ENCODE measurements at places on chromosomes 11 and 22.
A peak's percentile ranks its signal among the peaks of the same experiment; 100 is the strongest.

DNA sequence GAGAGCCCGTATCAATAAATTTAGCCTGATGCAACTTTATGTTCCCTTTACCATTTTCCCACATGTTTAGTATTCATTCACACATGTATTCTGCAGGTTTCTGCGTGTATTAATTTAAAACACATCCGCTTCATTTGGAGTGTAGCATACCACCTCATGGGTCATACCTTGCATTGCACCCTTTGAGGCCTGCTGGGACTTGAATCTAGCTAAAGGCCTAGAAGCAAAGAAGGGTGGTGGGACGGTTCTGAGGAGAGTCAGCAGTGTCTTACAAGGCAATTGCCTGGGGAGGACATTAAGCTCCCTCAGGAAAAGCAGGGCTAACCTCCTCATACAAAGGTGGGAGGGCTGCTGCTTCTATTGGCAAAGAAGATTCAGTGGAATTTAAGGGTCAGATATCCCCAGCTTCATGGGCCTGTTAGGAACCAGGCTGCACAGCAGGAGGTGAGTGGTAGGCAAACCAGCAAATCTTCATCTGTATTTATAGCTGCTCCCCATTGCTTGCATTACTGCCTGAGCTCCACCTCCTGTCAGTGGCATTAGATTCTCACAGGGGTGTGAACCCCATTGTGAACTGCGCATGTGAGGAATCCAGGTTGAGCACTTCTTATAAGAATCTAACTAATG is 15.9 kb upstream of the SNX19 start:
- DNase-seq, result no peak

DNA sequence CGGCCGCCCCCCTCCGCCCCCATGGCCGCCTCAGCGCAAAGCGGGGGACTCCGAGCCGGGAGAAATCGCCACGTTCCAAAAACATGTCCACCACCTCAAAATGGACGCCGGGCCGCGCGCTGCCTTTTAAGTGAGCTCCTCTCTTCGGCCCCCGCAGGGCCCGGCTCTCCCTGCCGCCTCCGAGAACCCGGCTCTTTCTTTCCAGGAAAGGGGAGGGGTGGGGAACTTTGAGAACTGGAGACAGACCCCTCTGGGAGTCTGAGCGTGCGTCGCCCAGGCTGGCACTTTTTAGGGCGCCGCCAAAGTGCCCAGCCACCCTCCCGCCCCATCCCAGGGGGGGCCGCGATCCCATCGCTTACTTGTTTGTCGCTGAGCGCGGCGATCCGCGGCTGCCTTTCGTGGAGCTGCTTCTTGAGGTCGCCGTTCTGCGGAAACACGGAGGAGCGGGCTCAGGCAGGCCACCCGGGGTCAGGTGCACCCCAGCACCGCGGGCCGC is 1.6 kb downstream of the PHF21B start:
- DNase-seq, result no peak

DNA sequence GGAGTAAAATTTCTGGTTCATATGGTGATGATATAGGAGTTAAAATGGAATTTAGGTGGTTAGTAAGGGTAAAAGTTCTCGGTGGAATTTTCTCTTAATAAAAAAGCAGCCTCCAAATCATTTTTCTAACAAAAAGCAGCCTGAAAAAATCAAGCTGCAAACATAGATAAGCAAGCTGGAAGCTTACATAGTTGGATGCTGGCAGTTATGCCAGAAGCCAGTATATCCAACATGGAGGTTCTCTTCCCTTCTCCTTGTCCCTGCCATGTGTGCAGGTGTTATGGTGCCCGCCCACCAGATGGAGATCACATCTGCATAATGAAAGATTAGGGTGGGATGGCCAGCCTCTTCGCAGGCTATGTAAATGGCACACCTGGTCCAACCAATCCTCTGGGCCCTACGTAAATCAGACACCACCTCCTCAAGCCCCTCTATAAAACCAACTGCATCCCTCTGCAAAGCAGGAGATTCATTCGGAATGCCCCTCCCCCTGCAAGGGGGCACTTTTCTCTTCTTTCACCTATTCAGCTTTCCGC is 22.4 kb downstream of the PIWIL3 start:
- DNase-seq, result no peak

GRCh38 chr11:123062892-123063825 is 1.2 kb upstream of the HSPA8 start:
- DNase-seq, result peak; percentile 64

DNA sequence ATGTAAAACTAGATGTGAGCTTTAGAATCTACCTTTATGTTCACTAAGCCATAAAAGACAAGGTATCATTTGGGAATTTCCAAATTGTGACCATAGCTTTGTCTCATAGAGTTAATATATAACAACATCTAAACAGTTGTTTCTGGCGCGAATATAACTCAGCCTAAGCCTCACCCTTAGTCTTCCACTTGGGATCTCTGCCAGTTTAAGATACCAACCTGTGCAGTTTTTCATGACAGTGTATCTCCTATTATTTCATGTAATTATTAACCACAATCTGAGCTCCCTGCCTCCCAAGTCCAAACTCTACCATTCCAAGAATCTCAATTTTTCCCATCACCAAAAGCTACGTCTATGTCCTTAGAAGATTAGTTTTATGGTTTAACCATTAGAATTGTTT is 572.5 kb upstream of the ISX start:
- no peak for DNase-seq

GRCh38 chr22:28670161-28670560 is 9.5 kb downstream of the TTC28 start:
- DNase-seq, result no peak

All from RKO (cell line).